ENCODE measurements at places on chromosomes 13 and 19.
A peak's percentile ranks its signal among the peaks of the same experiment; 100 is the strongest.

DNA sequence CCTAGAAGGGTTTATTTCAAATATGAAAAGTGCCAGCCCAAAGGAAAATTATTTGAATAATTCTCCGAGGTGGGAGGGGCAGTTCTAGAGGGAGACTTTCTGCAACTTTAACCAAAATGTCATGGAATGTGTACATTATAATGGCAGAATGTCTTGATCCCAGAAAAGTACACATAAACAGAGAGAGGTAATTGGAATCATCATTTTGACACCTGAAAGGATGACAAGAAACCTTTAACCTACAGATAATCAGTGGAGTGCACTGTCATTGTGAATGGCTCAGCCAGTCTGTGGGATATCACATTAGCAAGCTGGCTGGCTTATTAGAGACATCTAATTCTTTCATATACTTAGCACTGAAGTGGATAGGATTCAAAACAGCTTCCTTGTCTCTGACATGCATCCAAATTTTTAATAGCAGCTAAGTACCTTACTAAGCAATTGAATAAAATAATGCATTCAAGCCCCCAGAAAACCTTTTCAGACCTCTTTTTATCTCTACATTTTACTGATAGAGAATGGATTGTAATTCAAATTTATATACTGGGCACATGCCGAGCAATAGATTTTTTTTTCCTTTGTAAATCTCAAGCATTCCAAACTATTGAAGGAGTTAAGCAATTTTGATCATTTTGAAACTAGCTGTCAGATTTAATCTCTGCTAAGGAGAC lies 468.6 kb downstream of the COG6 start:
- no peak for DNase-seq

DNA sequence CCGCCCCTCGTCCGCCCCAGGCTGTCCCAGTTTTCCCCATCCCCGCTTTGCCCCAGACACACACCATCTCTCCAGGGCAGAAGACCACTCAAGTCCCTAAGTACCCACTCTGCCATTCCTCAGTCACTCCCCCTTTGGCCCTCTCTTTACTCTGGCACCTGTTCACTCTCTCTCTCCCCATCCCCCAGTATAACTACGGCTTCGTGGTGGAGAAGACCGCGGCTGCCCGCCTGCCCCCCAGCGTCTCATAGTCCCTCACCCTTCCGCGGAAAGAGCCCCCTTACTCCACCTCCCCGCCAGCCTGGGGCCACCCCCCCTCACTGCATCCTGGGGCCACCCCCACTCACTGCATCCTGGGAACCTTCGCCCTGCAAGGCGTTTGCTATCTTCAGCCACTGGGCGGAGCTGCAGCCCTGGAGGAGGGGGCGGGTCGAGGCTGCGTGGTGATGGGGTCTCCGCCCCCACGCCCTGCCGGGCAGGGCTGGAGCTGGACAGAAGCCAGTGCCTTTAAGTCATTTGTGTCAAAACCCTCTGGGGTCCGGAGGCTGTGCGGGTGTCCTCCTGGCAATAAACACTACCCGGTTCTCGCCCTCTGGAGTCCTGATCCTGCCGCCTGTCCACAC lies 5.0 kb downstream of the MVB12A start:
- DNase-seq: peak; percentile 42

DNA sequence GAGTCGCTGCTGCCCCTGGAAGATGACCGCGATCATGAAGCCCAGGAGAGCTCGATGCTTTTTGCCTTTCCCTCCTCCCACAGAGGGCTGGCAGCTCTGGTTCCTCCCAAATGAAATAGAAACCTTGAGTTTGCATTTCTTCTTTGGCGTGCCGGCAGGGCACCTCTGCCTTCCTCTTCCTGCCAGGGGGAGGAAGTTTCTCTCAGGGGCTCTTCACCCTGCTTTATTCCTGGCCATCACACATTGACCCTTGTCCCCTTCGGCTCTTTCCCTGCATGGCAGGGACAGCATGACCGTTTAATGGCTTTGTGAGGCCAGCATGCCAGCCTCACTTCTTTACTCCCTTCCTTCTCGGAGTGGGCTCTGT lies 47.9 kb downstream of the ACTN4 start:
- DNase-seq: no peak

DNA sequence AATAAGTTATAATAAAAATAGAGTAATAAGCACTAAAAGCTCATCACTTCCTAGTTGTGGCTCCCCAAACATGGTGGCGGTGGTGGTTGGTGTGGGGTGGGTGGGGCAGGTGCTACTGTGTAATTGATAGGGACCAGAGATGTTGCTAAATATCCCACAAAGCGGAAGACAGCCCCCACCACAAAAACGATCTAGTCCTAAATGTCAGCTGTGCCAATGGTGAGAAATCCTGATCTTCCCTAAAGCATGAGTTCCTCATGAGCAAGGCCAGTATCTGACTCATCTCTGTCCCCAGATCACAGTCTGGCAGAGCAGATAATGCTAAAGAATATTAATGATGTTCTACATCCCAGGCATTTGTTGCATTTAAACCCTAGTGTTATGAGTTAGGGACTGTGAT lies 1.9 kb upstream of the EDDM13 start:
- DNase-seq: no peak

DNA sequence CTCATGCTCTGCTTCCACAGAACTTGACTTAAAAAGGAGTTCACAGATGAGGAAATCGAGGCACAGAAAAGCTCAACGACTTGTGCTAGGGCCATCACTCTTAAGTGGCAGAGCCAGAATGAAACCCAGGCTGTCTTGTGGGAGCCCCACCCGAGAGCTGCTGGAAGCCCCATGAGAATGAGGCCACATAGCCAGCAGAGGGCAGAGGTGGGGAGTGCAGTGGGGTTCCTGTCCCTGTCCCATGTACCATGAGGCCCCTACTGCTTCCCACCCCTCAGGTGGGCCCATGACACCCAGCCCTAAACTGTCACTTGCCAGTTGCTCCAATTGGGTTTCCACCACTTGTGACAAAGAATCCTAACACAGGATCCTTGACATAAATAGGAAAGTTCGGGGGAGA lies 175.9 kb downstream of the IRS2 start:
- DNase-seq: peak; percentile 15

GRCh38 chr19:15091918-15092753 lies 10.1 kb downstream of the OR1I1 start:
- no peak for DNase-seq

All from activated naive CD8-positive, alpha-beta T cell treated with anti-CD3 and anti-CD28 coated beads for 36 hours (primary cell).